Stimulated activated naive CD4-positive, alpha-beta T cell treated with Interleukin-2 at 50 U/mL for 16 hours (primary cell): ENCODE measurements at places on chromosomes 12 and 14.

- no peak for DNase-seq
These were observed 10.9 kb upstream of the CPM start for GRCh38 chr12:68943848-68944247.

GRCh38 chr12:14886271-14886670, 617 bp upstream of the MGP start:
- no peak for DNase-seq

- no peak for DNase-seq
These were observed 12.2 kb upstream of the FOXG1 start for GRCh38 chr14:28754209-28754985.

DNA sequence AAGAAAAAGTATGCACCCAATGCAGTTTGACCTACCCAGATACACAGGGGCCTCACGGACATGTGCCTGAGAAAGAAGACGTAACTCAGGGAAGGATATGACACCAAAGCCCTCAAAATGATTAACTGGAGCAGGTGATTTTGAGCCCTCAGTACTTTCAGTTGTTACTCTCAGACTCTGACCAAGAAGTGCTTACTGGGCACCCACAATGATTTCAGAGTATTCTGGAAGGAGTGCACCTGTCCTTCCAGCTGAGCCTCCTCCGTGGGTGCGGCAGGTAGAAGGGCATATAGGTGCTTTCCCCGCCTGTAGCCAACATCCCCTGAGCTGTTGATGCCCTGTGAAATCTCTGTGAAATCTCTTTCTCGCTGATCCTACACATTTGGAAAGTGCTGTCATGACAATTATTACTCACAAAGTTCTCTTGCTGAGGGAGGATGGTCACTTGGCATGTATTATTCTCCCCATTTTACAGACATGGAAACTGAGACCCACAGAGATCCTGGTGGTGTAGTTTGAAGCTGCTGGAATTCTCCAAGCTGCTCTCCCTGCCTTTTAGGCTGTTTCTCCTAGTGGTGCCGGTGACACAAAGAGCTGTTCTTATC, 154.3 kb upstream of the CCND2 start:
- DNase-seq, result peak; percentile 63

GRCh38 chr14:100158566-100159093, 815 bp downstream of the DEGS2 start:
- DNase-seq, result no peak

- DNase-seq, result no peak
These were observed 88.2 kb downstream of the TBC1D30 start for GRCh38 chr12:64912516-64913255.

DNA sequence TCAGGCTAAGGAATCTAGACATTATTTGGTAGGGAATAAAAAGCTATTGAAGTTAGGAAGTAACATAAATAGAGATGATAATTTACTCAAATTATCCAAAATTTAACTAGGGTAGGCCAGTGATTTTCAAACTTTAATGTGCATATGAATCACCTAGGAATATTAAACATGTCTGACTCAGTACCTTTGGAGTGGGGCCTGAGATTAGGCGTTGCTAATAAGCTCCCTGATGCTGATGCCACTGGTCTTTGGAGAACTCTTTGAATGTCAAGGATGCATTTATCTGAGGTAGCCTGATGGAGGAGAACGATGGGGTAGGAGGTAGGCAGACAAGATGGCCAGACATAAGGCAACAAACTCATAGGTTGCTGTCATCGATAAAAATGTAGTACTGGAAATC, 33.2 kb downstream of the EFCAB11 start:
- DNase-seq, result no peak

DNA sequence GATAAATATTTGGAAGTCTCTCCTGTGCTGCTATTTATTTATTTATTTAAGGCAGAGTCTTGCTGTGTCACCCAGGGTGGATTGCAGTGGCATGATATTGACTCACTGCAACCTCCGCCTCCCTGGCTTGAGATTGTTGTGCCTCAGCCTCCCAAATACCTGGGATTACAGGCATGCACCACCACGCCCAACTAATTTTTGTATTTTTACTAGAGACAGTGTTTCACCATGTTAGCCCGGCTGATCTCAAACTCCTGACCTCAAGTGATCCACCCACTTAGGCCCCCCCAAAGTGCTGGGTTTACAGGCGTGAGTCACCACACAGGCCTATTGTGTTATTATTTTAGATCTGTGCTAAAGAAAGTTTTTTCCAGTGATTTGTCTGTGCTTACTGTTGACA, 225.2 kb downstream of the CCER1 start:
- no peak for DNase-seq

- DNase-seq, result no peak
These were observed 196.2 kb downstream of the CACNA1C start for GRCh38 chr12:2248901-2249381.

GRCh38 chr14:102008891-102009290, 44.5 kb downstream of the DYNC1H1 start:
- no peak for DNase-seq

- DNase-seq, result no peak
These were observed 2.0 kb upstream of the ART4 start for GRCh38 chr12:14845350-14845750.

DNA sequence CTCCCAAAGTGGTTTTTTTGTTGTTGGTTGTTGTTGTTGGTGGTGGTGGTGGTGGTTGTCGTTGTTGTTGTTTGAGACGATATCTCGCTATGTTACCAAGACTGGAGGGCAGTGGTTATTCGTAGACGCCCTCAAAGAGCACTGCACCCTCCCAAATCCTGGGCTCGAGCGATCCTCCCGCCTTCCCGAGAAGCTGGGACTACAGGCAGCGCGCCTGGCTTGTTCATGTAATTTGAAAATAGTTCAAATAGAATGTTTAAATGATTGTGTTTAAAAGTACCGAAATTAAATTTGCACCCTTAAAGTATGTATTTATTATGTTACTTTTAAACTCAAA, 439 bp upstream of the ANAPC5 start:
- no peak for DNase-seq

- DNase-seq, result no peak
These were observed 278.8 kb downstream of the ZFP36L1 start for GRCh38 chr14:68513838-68514607.

DNA sequence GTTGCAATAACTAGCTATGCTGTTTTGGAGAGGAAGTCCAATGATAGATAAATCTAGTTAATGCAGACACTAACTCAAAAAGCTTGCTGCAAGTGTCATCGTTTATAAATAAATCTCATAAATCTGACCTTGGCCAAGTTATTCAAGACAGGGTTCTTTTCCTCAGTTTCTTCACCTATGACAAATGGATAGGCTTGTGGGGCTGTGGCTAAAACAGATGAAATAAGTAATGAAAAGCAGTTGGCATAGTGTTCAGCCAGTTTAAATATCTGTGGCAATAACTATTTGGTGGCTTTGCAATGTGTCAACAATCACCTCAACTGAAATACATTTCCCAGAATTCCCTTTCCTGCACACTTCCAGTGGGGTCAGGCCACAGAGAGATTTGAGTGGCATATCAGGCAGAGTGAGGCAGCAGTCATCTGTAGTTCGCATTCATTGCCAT, 169.9 kb downstream of the DYRK2 start:
- no peak for DNase-seq

DNA sequence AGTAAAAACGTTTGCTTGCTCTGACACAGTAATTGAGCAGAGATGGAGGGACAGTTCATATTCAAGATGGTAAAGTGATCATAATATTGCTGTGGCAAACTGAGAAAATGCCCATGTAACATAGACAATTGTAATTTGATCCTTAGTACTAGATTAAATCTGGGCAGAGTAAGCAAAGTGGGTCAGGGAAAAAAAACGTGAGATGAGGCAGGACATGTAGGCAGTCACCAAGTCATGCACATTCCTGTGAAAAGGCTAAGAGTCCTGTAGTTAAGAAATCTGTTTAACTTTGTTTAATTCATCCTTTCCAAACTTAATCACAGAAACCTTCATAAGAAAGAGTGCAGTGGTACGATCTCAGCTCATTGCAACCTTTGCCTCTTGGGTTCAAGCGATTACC, 16.1 kb downstream of the BTBD7 start:
- DNase-seq, result no peak

GRCh38 chr12:114190971-114191370, 215.0 kb downstream of the TBX5 start:
- DNase-seq, result no peak

DNA sequence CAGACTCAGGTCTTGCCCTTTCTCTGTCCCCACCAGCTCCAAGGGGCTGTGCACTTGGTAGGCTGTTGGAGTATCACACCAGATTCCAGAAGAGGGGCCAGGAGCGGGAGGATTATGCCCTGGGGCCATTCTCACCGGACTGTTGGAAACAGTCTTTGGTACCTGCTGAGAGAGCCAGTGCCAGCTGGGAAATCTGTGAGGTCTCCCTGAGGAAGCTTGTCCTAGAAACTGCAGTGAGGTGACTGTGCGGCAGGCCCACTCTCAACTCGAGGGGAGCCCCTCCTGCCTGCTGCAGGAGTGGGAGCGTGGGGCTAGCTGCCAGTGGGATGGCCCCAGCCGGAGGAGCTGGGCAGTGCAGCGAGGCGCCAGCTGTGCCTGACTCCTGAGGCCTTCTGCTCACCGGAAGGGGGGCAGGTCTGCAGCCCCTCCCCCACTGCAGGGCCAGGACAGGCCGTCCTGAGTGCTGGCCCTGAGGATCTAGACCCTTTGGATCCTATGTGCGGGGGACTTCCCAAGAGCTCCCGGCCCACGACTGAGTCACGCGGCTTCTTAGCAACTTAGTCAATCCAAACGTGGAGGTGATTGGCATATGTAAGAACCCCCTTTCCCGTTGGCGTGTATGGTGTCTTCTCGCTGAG, 295.2 kb downstream of the CACNA1C start:
- DNase-seq, result no peak

DNA sequence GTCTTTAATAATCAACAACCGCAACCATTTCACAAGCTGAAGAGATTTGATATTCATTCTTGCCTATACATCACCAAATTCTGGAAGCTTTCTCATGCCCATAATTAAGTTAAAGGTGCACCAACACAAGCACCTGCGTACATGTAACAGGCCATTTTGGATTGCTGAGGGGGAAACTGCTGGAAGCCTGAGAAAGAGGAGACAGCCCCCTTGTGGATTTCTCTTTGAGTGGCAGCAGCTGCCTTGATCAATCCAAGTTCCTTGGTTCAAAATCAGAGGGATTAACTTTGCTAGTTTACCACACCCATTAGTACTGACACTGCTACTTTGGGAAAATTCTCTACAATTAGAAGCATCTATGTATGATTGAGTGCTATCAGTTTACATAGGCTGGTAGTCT, 321.1 kb downstream of the NOVA1 start:
- DNase-seq, result no peak

- no peak for DNase-seq
These were observed 12.3 kb upstream of the CALM1 start for GRCh38 chr14:90384543-90384911.

- DNase-seq, result no peak
These were observed 16.7 kb downstream of the ULK1 start for GRCh38 chr12:131911028-131911650.

GRCh38 chr12:57258977-57259970, 8.3 kb upstream of the STAC3 start:
- DNase-seq, result no peak

DNA sequence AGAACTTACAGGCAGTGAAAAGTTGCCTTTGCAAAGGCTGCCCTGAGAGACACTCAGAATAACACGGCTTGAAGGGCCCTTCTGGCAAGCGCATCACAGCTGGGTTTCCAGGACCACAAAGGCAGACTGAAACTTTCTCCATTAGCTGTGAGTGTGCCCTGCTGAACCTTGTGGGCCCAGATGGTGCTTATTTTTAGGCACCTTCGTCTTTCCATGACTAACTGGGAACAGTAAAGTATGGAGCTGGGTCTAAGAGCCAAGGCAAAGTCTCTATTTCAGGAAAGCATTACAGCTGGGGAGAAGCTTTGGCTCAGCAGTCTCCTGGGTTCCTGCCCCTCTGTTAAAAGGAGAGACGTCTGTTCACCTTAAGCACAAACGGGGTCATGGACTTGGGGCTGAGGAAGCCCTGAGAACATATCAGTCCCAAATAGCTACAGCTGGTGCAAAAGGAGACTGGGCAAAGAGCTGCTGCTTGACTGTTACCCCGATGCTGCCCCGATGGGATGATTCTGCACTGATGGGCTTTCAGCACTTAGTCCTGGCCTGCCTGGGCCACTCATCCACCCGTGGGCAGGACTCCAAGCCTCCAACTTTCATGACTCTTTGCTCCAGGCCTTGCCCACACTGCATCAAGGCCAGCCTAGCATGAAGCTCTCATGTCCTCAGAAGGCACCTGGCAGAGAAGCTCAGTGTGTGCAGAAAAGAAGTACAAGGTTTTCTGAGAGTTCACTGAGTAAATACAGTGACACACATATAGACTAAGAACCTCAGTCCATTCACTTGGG, 248.3 kb downstream of the PHLDA1 start:
- DNase-seq, result no peak

DNA sequence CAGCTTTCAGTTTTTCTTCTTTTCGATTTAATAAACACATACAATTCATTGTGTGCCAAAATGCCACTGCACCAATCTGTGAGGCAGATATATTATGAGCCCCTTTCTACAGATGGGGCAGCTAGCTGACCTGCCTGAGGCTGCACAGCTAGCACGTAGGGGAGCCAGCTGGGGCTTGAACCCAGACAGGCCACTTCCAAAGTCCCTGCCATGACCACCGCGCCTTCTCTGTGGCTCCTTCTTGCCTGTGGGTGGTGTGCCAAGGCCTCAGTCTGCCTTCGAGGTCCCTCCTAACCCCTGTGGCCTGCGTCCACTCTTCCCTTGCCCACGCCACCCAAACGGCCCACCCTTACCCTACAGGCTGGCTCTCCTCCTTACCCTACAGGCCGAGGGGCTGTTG, 16.2 kb downstream of the FAM222A start:
- no peak for DNase-seq

DNA sequence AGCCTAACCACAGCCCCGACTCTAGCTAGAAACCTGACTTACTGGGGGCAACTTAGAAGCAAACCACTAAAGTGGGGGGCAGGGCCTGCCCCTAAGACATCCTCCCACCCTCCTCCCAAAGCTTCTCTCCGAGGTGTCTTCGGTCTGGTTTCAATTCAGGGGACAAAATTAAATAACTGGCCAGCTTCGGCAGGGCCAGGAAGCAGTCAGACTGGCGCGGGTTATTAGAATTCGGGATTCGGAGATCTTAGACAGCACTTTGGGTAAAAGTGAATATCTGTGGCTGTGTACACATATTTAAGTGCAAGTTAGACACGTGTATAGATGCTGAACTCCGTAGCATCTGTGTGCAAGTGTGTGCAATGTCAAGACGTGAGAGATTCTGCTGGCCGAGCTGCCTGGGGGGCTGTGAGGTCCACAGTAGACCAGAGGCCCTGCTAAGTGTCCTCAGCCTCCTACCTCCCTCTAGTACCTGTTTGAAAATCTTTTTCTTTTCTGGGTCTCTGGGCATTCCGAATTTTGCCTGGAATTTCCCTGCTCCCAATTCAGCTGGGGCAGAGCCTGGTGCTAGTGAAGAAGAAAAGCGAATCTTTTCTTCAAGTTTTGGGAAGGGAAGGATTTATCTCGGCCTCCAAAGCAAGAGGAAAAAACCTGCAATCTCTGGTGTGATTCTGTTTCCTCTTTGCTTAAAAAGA, 4.0 kb upstream of the HOXC10 start:
- no peak for DNase-seq

GRCh38 chr14:101495827-101496775, 65.2 kb upstream of the DIO3 start:
- DNase-seq, result no peak

GRCh38 chr14:23620177-23620702, 15.9 kb upstream of the DHRS2 start:
- no peak for DNase-seq
